ENCODE measurements at places on chromosomes 7 and 10.
A peak's percentile ranks its signal among the peaks of the same experiment; 100 is the strongest.

GRCh38 chr10:5485948-5486852 lies 13.2 kb downstream of the CALML5 start:
- no peak for DNase-seq

- no peak for DNase-seq
Observed at GRCh38 chr7:28354601-28355402, 57.5 kb upstream of the CREB5 start.

DNA sequence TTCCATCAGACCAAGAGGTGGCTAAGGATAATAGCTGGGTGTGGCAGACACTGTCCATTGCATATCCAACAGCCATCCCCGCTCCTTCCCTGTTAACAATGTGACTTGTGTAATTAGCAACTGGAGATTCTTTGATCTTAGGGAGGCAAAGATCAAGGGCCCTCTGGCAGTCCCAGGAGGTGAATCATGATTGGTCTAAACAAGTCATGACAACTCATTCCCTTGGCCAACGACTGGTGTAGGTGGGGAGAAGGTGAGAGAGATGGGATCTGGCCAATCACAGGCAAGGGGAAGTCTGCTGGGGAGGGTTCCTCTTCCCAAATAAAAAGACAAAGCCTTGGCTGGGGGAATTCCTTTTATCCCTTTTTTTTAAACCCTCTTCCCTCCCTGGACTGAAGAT lies 46.2 kb upstream of the COMTD1 start:
- DNase-seq = no peak

DNA sequence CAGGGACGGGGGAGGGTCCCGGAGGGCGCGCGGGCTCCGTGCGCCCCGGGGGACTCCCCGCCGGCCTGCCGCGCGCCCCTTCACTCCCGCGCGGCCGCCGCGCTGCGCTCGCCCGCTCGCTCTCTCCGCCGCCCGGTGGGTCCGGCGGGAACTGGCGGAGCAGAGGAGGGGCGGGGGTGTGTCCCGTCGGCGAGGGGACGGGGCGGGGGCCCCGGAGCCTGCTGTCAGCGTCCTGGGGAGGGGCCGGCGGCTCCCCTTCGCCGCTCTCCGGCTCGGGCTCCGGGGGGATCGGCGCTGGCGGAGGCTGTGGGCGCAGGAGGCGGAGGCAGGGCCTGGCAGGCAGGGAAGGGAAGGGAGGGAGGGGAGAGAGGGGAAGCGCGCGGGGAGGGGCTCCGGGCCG lies at the start of gene SH3PXD2A:
Gene SH3PXD2A (minus strand): TSS at position 153 of the 400 bp plus-strand sequence. CDS start 310 bp downstream, outside the sequence.
- DNase-seq = no peak

GRCh38 chr10:129372172-129372571 lies 94.9 kb upstream of the MGMT start:
- no peak for DNase-seq

GRCh38 chr10:112296908-112297331 lies 13.7 kb downstream of the TECTB start:
- no peak for DNase-seq

DNA sequence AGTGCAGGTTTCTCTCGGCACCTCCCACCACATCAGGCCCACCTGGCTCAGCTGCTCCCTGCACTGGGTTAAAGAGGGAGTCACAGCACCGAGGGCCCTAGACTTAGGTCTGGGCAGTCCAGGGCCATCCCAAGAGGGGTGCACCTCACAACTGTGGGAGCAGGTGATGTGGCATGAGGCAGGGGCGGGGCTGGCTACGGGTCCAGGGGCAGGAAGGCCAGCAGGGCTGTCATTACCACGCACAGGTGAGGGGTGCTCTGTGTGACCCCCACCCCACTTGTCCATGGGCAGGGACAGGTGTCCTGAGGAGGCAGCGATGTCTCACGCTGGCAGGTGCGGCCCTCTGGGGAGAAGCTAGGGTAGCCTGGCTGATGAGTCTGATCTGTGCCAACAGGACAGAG lies 40.5 kb upstream of the DPYSL4 start:
- no peak for DNase-seq

- no peak for DNase-seq
Observed at GRCh38 chr7:3250725-3251124, 50.3 kb upstream of the SDK1 start.

DNA sequence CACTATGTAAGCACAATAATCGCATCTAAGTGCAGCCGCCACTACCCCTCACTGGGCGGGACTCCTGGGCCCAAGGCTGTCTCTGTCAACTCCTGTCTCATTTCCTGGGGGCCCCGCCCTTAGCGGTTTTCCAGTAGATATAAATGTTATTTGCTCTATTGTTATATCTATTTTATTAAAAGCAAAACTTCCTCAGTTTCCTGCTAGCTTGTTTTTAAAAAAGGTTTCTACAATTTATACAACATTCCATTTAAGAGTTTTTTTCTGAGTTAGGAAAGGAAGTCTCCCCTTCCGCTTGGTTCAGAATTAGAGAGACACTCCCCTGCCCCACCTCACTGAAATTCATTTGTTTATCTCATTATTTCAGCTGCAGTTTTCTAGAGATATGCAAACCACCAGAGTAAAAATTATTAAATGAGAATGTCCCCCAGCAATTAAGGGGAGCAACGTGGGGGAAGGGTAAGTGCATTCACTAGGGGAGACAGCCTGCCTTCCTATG lies 82.7 kb downstream of the RAMP3 start:
- no peak for DNase-seq

GRCh38 chr7:133331861-133332260 lies 79.0 kb downstream of the EXOC4 start:
- no peak for DNase-seq

DNA sequence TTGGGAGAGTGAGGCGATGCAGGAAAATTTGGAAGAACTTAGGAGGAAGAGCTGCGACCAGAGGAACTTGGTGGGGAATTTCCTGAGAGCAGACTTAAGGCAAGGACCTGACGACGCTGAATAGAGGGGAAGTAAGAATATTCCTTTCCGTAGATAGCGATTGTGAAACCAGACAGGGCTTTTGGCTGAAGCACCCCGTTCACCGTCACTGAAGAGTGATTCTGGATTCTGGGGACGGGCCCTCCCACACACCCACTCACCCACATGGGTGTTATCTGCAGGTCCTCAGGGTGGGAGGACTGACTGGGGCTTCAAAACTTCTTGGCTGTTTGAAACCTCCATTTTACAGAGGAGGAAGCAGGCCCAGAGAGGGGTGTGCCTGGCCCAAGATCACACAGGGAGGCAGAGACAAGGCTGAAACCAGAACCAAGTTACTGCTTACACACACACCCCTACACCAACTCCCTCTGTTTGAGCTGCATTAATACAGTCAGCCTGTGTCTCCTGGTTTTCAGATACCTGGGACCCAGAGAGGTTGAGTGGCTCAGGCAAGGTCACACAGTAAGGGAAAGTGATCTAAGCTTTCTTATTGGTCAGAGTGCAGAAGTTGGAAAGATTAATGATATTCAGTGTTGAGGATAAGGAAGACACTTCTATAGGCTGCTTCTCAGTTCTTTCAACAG lies 37.2 kb upstream of the CDH23 start:
- DNase-seq = no peak

DNA sequence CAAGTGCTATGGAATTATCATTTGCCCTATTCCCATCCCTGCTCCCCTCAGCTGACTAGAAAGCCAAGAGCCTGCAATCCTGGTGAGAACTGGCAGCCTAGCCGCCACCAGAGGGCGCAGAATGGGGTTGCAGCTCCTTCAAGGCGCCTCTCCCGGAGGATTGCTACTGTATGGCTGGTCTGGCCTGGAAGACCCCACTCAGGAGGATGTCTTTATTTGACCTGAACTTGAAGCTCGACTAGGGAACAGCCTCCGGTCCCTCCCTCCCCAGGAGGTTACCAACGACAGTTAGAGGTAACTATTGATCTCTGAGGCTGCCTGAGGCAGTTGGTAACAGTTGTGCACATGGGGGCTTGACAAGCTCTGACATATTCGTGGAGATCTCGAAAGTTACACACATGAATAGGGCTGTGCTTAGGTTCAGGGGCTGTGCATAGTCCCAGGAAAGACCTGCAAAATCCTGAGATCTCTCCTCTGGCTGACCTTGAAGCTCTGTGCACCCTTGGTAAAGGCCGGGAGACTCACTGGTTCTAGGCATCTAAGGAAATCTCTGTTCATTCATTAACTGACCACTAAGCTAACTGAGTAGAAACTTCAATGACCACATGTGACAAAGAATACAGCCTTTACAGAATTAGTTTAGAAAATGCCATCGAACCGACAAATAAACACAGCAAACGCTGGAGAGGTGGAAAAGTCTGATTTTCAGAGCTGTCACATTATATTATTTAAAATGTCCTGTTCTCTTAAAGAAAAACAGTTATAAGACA lies 65.7 kb downstream of the TSPAN12 start:
- peak; percentile 78 for DNase-seq

DNA sequence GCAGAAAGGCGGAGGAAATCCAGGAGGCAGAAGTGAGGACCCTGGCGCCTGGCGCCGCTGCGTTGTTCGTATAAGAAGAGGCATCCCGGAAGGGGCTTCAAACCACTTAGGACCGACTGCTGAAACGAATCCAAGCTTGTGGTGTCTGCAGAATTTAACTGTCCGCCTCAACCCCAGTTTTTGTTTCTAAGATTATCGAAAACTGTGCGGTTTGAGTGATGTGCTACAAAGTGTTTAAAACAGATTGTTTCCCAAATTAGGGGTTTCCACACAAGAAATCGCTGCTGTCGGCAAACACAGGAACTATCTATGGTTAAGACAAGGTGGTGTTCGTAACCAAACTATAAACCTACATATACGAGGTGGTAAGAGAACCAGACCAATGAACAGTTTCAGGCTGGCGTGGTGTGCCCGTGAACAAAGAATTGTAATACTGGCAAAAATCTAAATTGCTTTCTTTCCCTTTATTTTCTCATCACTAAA lies 835 bp upstream of the DGKI start:
- DNase-seq = no peak

DNA sequence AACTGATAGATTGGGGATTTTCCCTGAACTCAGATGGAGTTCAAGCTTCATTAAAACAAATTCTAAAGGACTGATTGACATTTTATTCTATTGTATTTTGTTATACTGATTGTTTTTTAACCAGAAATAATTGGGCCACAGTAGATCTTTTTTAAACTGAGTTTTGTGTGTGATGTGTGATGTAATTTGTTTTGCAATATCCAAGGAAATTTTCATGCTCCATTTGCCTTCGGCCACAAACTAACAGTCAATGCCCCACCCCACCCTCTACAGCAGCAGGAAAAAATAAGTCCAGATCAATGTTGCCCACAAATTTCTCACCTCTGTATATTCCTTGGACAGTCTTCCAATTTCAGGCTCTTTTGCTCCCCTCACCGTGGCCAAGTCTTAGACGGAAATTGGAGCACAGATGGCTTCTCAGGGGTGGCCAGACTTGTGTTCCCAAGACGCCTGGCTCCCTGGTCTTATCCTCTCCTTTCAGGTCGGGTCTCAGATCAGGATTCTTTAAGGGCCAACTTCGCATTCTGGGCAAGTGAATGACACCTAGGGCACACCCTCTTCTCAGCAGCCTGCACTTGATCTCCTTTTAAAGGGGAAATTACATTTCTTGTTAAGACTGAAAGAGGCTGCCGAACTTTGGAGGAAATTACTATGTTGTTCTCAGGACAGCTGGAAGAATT lies at the start of gene SVOPL:
Gene SVOPL (minus strand): TSS at position 506 of the 680 bp plus-strand sequence. CDS start 22,317 bp downstream, outside the sequence.
- DNase-seq = no peak

- no peak for DNase-seq
Observed at GRCh38 chr10:1365540-1366321, 309.5 kb downstream of the WDR37 start.

DNA sequence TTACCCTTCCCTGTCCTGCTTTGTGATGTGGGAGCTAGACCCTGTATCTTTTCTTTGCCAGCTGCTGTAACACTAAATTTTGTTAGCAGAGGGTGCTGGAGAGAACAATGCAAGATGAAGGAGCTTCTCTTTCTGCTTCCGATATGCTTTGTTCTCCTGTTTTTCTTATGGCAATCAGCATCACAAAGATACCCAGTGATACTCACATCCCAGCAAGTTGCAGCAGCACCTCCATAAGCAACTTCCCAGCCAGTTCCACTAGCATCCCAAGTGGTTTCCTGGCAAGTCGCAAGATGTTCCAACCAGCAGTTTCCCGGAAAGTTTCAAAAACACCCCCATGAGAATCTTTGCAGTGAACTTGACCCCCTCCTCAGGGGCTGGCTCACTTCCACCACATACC lies 148.6 kb downstream of the IMMP2L start:
- no peak for DNase-seq

DNA sequence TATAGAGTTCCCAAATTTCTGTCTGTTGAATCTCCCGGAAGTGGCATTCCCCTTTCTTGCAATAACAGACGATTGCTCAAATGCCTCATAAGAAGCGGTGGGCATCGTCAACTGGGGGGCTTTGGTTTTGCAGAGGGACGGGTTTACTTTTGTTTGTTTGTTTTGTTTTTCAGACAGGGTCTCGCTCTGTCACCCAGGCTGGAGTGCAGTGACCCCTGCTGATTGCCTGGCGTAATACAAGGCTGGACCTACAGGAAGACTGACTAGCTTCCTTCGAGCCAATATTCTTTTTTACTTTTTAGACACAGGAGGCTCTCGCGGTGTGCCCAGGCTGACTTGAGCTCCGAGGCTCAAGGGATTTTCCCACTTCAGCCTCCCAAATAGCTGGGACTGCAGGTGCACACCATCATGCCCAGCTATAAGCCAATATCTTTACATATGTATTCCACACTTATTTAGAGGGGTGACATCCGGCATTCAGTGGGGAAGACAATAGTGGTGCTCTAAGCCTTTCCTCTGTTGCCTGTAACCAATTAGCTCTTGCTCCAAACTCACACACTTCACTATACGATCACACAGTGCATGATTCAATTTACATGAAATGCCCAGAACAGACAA lies 58.1 kb downstream of the FHIP2A start:
- DNase-seq = peak; percentile 68

- no peak for DNase-seq
Observed at GRCh38 chr10:43233601-43234430, 33.0 kb downstream of the RASGEF1A start.

- no peak for DNase-seq
Observed at GRCh38 chr10:97297556-97298222, 5.3 kb upstream of the ARHGAP19 start.

DNA sequence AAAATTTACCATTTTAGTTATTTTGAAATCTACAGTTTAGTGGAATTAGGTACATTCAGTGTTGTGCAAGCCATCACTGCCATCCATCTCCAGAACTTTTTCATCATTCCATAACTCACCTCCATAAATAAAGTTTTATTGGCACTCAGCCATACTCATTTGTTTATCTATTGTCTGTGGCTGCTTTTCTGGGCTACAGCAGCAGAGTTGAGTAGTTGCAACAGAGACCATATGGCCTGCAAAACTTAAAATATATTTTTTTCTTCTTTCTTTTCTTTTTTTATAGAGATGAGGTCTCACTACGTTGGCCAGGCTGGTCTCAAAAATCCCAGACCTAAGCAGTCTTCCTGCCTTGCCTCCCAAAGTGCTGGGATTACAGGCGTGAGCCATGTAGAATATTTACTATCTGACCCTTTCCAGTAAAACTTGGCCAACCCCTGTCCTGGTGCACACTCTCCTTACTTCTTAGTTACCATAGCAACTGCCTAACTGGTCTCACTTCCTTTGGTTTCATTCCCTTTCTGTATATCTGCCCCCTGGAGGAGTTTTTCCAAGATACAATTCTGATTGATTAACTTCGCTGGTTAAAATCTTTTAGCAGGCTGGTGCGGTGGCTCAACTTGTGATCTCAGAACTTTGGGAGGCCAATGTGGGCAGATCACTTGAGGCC lies 133.2 kb downstream of the CUX1 start:
- DNase-seq = no peak
